SK-MEL-5 (cell line): ENCODE measurements at places on chromosomes 12 and 14. TPM values are rescaled to one million over a fixed set of nuclear protein-coding genes. Genes with fewer than 3 reads are reported as not detected.
A peak's percentile ranks its signal among the peaks of the same experiment; 100 is the strongest.

GRCh38 chr12:5201554-5202218, 158.0 kb downstream of the KCNA5 start:
- DNase-seq = peak; percentile 28

- no peak for DNase-seq
These were observed 57.7 kb upstream of the LDHB start for GRCh38 chr12:21715386-21715785.

GRCh38 chr12:70332236-70332635, 33.9 kb upstream of the KCNMB4 start:
- DNase-seq = no peak

GRCh38 chr12:120814903-120815429, 89.2 kb downstream of the SPPL3 start:
- DNase-seq = no peak

DNA sequence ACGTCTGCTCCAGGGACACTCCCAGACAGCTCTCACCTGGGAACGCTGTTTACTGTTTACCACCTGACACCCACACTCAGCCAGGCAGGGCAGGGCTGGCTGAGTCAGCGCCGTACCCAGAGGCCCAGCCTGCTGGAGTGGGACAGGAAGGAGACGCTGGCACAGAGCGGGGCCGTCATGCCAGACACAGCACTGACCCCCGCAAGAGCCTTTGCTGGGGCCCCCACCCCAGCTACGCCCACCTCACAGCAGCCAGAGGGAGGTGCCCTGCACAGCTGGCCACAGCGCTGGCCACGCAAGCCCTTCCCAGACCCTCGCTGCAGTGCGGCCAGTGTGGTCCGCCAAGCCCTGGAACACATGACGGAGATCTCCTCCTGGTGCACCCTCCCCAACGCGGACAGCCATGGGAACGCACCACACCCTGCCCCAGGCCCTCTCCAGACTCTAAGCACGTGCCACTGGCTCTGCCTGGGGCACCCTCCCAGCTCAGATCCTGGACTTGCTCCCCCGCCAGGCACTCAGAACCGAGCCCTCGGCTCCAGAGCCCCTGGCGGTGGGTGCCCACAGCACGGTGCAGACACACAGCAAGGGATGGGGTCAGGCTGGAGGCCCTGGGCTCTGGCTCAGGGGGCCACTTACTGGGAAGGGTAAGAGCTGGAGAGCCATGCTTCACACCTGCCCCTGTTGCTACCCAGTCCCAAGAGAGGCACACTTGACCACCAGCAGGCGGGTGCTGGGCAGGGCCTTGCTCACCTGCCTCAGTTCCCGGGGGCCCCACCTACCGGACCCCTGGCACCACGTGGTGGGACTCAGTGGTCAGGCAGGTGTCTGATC, 5.7 kb downstream of the AHNAK2 start:
- no peak for DNase-seq

- no peak for DNase-seq
These were observed 112.5 kb downstream of the CCER1 start for GRCh38 chr12:90842477-90842876.

DNA sequence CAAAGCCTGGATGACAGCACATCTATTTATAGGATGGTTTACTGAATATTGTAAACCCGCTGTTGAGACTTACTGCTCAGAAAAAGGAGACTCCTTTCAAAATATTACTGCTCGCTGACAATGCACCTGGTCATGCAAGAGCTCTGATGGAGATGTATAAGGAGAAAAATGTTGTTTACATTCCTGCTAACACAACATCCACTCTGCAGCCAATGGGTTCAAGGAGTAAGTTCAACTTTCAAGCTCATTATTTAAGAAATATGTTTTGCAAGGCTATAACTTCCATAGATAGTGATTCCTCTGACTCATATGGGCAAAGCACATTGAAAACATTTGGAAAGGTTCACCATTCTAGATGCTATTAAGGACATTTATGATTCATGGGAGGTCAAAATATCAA, 201.7 kb downstream of the SNAPC1 start:
- no peak for DNase-seq

DNA sequence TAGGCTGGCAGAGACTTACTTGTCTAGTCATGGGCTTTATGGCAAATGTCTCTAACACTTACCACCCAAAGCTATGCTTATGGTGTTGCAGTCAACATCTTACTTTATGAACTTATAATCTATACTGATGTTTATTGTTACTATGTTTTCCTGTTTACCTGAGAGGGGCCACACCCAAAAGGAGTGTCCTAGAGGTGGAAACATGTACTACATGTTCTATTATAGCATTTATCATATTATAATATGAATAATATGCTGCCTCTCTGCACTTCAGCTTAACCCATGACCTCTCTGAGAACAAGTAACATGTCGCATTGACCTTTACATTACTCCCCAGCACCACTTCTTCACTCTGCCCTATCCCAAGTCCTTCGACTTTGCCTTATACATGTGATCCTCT, 501.8 kb downstream of the ETNK1 start:
- DNase-seq = no peak

FBLN5 gene
- total RNA-seq = 111 and 119 TPM in 2 replicates

CLEC1B gene
- not detected in 2 replicates for total RNA-seq

MYL2 gene
- total RNA-seq = not detected in 2 replicates

INHBC gene
- not detected in 2 replicates for total RNA-seq

PRIMA1 gene
- total RNA-seq = 0.95 and 1.0 TPM in 2 replicates

HSPB8 gene
- 28.9 and 32.6 TPM in 2 replicates for total RNA-seq

DBX2 gene
- not detected in 2 replicates for total RNA-seq

SIX6 gene
- 0.08 TPM in 1 of 2 replicates, not detected in the other for total RNA-seq

CELA1 gene
- total RNA-seq = not detected in 2 replicates
